ENCODE measurements at places on chromosomes 12 and 14.

DNA sequence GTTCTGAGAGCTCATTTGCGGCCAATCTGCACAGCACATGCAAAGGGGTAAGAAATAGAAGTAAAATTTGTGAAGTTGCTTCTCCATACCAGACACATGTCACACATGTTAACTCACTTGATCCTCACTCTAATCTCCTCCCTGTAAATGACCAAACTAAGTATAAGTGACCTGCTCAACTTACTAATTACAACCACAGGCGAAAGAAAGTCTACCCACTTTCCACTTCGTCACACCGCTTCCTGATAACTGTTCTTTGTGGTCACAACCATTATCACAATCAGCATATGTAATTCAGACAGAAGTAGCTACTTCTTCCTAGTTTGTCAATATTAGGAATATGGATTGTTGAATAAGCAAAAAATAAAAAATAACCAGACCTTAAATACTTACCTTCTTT is 293.7 kb upstream of the CLEC14A start:
- no peak for DNase-seq
- no peak overlapping the region for H3K4me3 ChIP-seq
- H3K36me3 ChIP-seq = no peaks in the 10 kb centered on the region

GRCh38 chr12:124188561-124189405 is 106.1 kb upstream of the RFLNA start:
- no peak overlapping the region for H3K27ac ChIP-seq
- no peaks in the 10 kb centered on the region for H3K4me1 ChIP-seq
- no peaks in the 10 kb centered on the region for H3K27me3 ChIP-seq
- no peak overlapping the region for H3K4me3 ChIP-seq

DNA sequence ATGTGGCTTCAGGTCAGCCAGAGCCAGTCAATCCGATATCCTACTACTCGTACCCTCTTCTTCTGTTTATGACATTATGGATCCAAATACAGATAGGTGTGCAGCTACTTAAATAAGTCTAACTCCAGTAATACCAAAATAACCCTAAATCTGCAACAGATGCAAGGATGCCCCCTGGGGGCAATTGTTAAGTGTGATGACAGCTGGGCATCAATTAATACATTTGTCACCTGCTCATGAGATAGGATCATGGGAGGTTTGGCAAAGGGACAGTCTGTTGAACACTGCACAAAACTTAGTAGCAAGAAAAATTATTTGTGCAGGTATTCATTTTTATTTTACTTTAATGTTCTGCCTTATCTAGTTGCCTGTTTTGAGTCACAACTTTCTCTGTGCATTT is 83.2 kb downstream of the SLC38A6 start:
- no peak overlapping the region for H3K4me3 ChIP-seq
- no peaks in the 10 kb centered on the region for H3K27me3 ChIP-seq
- H3K4me1 ChIP-seq = no peaks in the 10 kb centered on the region
- no peak for DNase-seq

DNA sequence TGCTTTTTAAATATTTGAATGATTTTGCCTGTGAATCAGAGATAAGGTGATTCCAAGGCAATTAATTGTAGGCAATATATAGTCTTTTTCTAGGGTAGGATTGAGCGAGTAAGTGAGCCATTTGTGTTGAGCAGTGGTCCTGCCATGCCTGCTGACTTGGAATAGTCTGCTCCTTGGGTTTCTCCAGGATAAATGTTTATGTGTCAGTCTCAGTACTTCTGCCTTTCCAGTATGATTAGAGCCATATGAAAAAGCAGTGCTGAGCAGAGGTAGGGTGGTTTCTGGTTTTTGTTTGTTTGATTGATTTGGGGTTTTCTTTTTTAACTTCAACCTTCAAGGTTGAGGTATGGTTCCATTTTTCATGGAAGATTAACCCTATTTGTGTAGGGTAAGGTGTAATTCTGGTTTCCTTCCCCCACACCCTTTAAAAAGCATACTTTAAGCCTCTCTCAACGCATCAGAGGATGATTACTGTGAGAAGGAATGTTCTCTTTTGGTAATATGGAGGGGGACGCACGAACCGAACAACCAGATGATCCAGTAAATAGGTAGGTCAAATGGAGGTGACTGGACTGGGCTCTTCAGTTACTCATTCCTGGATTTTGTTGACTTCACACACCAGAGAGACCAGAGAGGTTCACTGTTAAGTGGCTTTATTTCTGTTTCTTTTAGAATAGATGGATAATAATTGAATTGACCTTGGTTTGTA is 22.7 kb downstream of the FRMD6 start:
- DNase-seq = no peak
- no peaks in the 10 kb centered on the region for H3K36me3 ChIP-seq
- H3K27ac ChIP-seq = no peak overlapping the region
- H3K4me1 ChIP-seq = no peaks in the 10 kb centered on the region

- H3K27ac ChIP-seq = no peak overlapping the region
- no peak overlapping the region for H3K4me3 ChIP-seq
- no peaks in the 10 kb centered on the region for H3K4me1 ChIP-seq
- no peak for DNase-seq
- H3K36me3 ChIP-seq = peaks cover 17% of the 10 kb centered on the region
Observed at GRCh38 chr12:64187370-64187769, 34.7 kb downstream of the KICS2 start.

GRCh38 chr12:108846290-108846701 is 11.1 kb downstream of the SSH1 start:
- peaks cover 10% of the 10 kb centered on the region for H3K4me1 ChIP-seq
- no peaks in the 10 kb centered on the region for H3K27me3 ChIP-seq
- H3K27ac ChIP-seq = no peak overlapping the region
- H3K36me3 ChIP-seq = peaks cover 37% of the 10 kb centered on the region

DNA sequence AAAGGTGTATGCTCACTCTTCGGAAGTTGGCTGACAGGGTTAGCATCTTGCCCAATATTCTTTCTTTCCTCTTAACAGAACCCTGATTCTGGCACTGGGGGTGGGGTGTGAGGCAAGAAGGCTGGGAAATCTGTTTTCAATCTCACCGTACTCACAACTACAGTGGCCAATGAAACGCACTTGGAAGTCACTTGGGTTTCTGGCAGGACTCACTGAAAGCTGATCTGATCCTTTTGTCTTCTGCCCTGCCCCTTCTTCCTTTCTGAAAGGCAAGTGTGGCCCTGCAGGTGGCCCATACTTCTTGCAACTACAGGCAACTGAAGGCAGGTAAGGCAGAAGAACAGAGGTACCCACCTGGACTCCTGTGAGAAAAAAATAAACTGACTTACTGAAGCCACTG is 106.9 kb downstream of the STXBP6 start:
- DNase-seq = no peak
- no peak overlapping the region for H3K27ac ChIP-seq
- H3K27me3 ChIP-seq = no peaks in the 10 kb centered on the region
- no peak overlapping the region for H3K4me3 ChIP-seq
- H3K4me1 ChIP-seq = no peaks in the 10 kb centered on the region
- no peaks in the 10 kb centered on the region for H3K36me3 ChIP-seq

- no peak for DNase-seq
- H3K27ac ChIP-seq = no peak overlapping the region
- H3K4me3 ChIP-seq = no peak overlapping the region
- H3K27me3 ChIP-seq = peaks cover 3% of the 10 kb centered on the region
- H3K4me1 ChIP-seq = no peaks in the 10 kb centered on the region
- no peaks in the 10 kb centered on the region for H3K36me3 ChIP-seq
Observed at GRCh38 chr14:32564596-32564995, 235.5 kb downstream of the AKAP6 start.

GRCh38 chr14:101058571-101058970 is 155.0 kb upstream of the RTL1 start:
- no peak for DNase-seq
- no peak overlapping the region for H3K4me3 ChIP-seq
- no peak overlapping the region for H3K27ac ChIP-seq
- no peaks in the 10 kb centered on the region for H3K27me3 ChIP-seq
- H3K4me1 ChIP-seq = no peaks in the 10 kb centered on the region

DNA sequence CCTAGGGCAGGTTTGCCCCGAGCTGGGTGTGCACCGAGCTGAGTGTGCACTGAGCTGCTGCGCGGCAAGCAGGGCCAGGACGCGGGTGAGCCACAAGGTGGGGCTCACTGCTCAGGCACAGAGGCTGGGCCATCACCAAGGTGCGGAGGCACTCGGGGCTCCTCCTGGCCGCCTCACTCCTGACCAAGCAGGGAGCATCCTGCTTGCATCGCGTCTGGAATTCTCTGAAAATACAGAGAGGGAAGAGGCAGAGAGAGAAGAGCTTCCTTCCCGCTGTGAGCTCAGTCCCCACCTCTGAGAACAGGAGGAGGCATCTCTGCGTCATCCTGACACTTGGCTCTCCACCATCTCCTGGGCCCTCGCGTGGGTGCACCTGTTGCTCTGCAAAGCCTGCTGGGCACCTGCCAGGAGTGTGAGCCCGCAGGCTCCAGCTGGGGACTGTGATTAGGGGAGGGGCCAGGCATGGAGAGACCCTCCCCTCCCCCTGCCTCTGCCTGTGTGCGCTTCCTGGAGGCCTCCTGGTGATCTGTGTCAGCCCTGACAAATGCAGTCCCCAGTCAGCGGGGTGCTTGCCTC is 116.3 kb downstream of the GLT1D1 start:
- no peak overlapping the region for H3K27ac ChIP-seq
- no peak for DNase-seq

DNA sequence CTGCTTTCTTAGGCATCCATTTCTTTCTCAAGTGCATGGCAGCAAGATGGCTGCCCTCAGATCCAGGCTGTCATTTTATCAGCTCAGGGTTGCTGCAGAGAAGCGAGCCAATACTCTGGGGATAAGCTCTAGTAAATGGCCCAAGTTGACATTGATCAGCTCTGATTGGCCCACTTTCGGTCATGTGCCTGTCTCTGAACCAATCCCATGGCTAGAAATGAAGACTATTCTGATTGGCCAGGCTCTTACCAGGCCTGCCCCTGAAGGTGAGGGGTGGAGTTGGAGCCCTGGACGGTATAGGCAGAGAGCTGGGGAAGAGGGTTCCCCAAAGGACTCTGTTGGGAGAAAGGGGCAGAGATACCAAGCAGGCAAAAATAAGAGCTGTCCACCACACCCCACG is 41.4 kb downstream of the MYO1H start:
- H3K4me3 ChIP-seq = no peak overlapping the region
- H3K27me3 ChIP-seq = peaks cover 11% of the 10 kb centered on the region
- H3K27ac ChIP-seq = no peak overlapping the region
- no peak for DNase-seq
- H3K4me1 ChIP-seq = no peaks in the 10 kb centered on the region

- peaks cover 2% of the 10 kb centered on the region for H3K4me1 ChIP-seq
- H3K36me3 ChIP-seq = no peaks in the 10 kb centered on the region
- no peak overlapping the region for H3K4me3 ChIP-seq
Observed at GRCh38 chr12:94898388-94898787, 105.1 kb downstream of the NDUFA12 start.

DNA sequence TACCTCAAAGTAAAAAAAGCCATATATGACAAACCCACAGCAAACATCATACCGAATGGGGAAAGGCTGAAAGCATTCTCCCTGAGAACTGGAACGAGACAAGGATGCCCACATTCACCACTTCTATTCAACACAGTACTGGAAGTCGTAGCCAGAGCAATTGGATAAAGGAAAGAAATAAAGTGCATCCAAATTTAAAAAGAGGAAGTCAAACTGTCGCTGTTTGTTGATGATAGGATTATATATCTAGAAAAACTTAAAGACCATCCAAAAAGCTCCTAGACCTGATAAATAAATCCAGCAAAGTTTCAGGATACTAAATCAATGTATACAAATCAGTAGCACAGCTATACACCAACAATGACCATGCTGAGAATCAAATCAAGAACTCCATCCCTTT is 5.2 kb downstream of the NDUFA12 start:
- no peaks in the 10 kb centered on the region for H3K27me3 ChIP-seq
- peaks cover 46% of the 10 kb centered on the region for H3K36me3 ChIP-seq
- peaks cover 38% of the 10 kb centered on the region for H3K4me1 ChIP-seq
- H3K27ac ChIP-seq = no peak overlapping the region

GRCh38 chr14:101185946-101186345 is 282.4 kb upstream of the RTL1 start:
- no peaks in the 10 kb centered on the region for H3K4me1 ChIP-seq
- H3K27ac ChIP-seq = no peak overlapping the region
- no peaks in the 10 kb centered on the region for H3K27me3 ChIP-seq
- H3K4me3 ChIP-seq = no peak overlapping the region
- H3K36me3 ChIP-seq = no peaks in the 10 kb centered on the region

DNA sequence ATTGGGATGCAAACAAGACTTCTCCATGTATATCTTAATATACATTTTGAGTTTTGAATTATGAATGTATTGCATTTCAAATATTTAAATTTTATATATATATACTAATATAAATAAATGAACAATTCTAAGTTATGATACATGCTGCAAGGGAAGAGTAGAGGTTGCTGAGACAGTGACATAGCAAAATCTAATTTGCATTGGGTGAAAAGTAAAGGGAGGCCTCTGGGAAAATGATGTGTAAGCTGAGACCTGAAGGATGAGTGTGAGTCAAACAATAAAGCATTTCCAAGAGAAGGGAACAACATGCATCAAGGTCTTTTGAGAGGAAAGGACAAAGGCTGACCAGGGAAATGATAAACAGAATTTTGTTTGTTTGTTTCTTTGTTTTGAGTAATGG is 62.9 kb upstream of the PTPRQ start:
- H3K27me3 ChIP-seq = no peaks in the 10 kb centered on the region
- H3K36me3 ChIP-seq = no peaks in the 10 kb centered on the region
- no peaks in the 10 kb centered on the region for H3K4me1 ChIP-seq
- H3K27ac ChIP-seq = no peak overlapping the region
- no peak for DNase-seq
- no peak overlapping the region for H3K4me3 ChIP-seq

- peaks cover 19% of the 10 kb centered on the region for H3K4me1 ChIP-seq
Observed at GRCh38 chr12:92111256-92111655, 34.4 kb downstream of the BTG1 start.

DNA sequence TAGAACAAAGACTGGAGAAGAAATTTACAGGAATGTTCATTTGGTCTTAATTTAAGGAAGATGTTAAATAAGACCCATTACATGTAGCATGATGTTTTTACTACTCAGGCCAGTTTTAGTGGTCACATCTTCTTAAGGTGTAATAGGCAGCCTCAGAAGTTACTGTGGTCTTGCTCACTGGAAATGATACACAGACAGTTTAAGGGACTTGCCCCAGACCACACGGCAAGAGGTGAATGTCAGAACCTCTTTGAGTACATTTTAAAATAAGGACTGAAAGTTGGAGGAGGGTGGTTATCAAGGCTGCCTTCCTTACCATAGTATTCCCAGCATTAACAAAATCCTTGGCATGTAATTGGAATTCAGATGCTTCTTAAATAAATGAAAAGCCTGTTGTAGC is 37.9 kb downstream of the LRRK2 start:
- peak overlapping the region; percentile 92 for H3K27ac ChIP-seq
- H3K4me3 ChIP-seq = peak overlapping the region; percentile 75
- no peak for DNase-seq
- H3K36me3 ChIP-seq = peaks cover 41% of the 10 kb centered on the region
- peaks cover 41% of the 10 kb centered on the region for H3K4me1 ChIP-seq

DNA sequence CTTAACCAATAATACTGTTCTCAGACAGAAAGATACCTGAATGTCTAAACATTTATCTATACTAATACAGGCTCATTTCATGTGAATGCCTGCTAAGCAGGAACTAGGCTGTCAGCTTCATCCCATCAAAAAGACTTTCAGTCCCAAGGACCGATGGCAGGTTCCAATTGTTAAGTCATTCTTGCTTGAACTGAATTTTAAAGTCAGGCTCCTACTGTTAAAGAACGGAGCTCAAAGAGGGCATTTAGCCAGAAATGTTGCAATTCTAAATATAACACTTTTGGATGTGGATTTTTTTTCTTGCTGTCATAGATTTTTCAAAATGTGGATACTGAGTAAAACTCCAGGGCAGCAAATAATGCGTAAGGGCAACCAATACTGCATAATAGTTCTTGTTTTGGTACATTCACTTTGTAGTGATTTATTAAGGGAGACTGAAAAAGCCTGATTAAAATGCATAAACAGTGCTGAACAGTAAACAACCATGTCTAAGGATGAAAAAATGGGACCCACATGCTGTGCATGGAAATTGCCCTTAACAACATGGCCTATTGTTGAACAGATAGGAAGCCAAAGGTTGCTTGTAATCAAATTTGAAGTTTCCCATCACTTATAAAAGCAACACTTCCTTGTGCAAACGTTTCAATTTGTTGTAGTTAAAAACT is 38.6 kb upstream of the DBX2 start:
- H3K27ac ChIP-seq = no peak overlapping the region
- no peaks in the 10 kb centered on the region for H3K36me3 ChIP-seq
